ENCODE measurements at places on chromosomes 5 and 9.

DNA sequence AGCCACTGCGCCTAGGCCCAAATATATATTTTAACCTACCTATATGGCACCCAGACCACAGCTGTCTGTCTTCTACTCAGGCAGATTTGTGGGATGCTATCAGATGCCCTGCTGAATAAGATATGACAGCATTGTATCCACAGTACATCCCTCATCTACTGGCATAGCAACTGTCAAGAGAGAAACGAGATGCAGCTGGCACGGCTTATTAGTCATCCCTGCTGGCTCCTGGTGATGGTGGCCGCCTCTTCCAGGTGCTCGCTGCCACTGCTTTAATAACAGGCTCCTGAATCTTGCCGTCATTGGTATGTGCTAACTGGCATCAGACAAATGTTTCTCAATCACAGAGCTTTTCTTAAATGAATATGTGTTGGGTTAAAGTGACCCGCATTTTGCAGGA is 34.0 kb downstream of the B4GALT1 start:
- H3K4me3 ChIP-seq, result no peak overlapping the region
- H3K4me1 ChIP-seq, result peaks cover 14% of the 10 kb centered on the region
- H3K36me3 ChIP-seq, result peaks cover 54% of the 10 kb centered on the region
- no peak overlapping the region for H3K27ac ChIP-seq
- DNase-seq, result no peak
- H3K27me3 ChIP-seq, result no peaks in the 10 kb centered on the region

DNA sequence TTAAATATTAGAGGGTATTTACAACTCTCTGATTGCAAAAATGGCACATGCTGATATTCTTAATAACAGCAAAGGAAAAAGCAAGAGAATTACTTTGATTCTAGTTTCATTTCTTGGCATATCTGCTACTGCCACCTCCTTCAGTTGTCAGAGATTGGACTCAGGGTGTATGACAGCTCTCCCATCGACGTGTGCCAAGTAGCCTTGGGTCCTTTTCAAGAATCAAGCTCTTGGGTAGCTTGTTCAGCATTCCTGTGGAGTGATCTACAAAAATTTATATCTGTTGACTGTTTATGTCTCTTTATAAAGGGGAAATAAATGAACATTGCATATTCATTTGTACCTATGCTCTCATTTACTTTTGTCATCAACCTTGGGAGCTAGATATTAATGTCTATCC is 315.6 kb downstream of the PRR16 start:
- H3K36me3 ChIP-seq, result no peaks in the 10 kb centered on the region
- no peaks in the 10 kb centered on the region for H3K27me3 ChIP-seq
- no peak overlapping the region for H3K27ac ChIP-seq
- H3K4me3 ChIP-seq, result no peak overlapping the region
- H3K4me1 ChIP-seq, result no peaks in the 10 kb centered on the region

- H3K27ac ChIP-seq, result peak overlapping the region; percentile 75
- peaks cover 92% of the 10 kb centered on the region for H3K4me1 ChIP-seq
- peak overlapping the region; percentile 43 for H3K4me3 ChIP-seq
- H3K36me3 ChIP-seq, result peaks cover 48% of the 10 kb centered on the region
- no peaks in the 10 kb centered on the region for H3K27me3 ChIP-seq
- peak; percentile 74 for DNase-seq
Observed at GRCh38 chr9:114372921-114373448, 14.8 kb downstream of the AKNA start.

DNA sequence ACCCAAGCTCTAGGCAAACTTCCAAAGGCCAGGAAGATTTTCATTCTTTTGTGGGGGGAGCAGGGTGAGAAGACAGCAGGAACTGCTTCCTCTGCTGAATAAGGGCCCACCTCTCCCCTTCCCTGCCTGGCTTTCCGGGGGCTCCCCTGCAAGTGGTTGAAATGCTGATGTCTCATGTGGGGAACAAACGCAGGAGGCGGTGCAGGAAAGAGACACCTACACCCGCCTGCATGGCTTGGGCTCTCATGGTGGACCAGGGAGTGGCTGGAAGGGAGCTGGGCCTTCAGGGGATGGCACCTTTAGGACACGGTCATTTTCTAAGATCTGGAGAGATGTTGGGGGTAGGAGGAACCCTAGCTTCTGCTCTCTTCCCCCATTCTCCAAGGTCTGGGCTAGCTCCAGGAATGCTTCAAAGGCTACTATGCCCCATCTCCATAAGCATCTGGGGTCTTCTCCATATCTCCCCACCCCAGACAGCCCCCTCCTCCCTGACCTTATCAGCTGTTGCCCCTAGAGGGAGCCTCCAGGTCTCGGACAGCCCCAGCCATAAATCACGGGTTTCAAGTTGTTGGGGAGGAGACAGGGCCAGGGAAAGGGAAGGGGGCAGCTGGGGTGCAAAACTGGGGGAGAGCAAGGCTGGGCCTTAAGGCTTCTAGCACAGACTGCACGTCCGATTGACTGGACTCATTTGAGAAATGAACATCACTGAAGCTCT is 76.6 kb downstream of the PSD2 start:
- no peak for DNase-seq
- no peak overlapping the region for H3K4me3 ChIP-seq
- no peak overlapping the region for H3K27ac ChIP-seq
- H3K4me1 ChIP-seq, result no peaks in the 10 kb centered on the region
- H3K27me3 ChIP-seq, result no peaks in the 10 kb centered on the region

- no peak overlapping the region for H3K4me3 ChIP-seq
- H3K27me3 ChIP-seq, result no peaks in the 10 kb centered on the region
- no peak overlapping the region for H3K27ac ChIP-seq
- no peak for DNase-seq
- no peaks in the 10 kb centered on the region for H3K36me3 ChIP-seq
- H3K4me1 ChIP-seq, result peaks cover 14% of the 10 kb centered on the region
Observed at GRCh38 chr9:22067196-22067595, 58.1 kb upstream of the CDKN2B start.

DNA sequence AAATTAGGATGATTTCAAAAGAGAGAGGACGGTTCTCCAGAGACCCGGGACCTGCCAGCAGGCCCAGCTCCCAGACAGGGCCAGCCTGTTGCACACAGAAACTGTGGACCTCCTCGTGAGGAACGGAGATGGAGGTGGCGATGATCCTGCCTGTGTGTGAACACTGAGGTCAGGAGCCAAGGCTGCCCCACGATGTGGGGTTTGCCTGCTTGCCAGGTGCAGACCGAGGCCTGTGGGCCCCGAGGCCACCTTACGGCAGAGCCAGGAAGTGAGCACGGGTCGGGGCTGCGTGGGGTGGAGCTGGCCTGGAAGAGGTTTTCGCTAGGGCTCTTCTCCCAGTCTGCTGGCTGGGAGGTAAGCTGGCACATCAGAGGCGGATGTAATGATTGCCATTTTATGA is 4.3 kb downstream of the FAM163B start:
- no peaks in the 10 kb centered on the region for H3K36me3 ChIP-seq
- H3K4me3 ChIP-seq, result no peak overlapping the region
- no peak for DNase-seq
- H3K27me3 ChIP-seq, result peaks cover 8% of the 10 kb centered on the region
- H3K4me1 ChIP-seq, result no peaks in the 10 kb centered on the region

DNA sequence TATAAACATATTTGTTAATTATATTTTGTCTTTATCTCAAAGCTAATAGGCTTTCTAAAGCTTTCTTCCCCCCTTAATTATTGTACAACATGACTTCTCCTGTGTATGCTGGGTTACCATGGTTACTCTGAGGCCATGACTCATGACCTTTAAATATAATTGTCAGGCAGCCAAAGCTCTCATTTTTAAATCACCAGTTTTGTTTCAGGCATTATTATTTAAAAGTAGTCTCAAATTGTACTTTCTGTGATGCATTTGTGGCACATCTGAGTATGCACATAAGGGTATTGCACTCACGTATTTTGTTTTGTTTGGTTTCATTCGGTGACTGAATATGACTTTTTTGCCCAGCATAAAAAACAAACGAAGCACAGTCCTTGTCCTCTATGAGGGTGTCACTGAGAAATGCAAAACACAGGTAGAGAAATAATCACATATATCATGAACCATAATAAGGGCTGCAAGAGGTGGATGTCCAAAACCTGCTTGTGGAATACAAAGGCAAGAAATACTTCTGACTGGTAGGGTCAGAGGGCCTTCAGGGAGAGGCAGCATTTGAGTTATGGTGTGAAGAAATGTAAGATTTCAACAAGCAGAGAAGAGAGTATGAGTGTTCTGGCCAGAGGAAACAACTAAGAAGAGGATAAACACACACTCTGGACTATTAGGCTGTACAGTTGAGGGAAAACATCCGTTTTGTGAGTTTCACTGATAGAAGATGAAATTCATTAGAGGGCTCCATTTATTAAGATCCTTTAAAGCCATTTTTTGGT is 2.1 kb downstream of the CCDC192 start:
- DNase-seq, result no peak
- H3K4me1 ChIP-seq, result no peaks in the 10 kb centered on the region
- H3K36me3 ChIP-seq, result no peaks in the 10 kb centered on the region
- H3K4me3 ChIP-seq, result no peak overlapping the region
- no peak overlapping the region for H3K27ac ChIP-seq
- H3K27me3 ChIP-seq, result no peaks in the 10 kb centered on the region

- no peaks in the 10 kb centered on the region for H3K4me1 ChIP-seq
- H3K36me3 ChIP-seq, result no peaks in the 10 kb centered on the region
- no peaks in the 10 kb centered on the region for H3K27me3 ChIP-seq
- H3K4me3 ChIP-seq, result no peak overlapping the region
Observed at GRCh38 chr5:77425420-77425819, 66.7 kb downstream of the WDR41 start.

- peaks cover 9% of the 10 kb centered on the region for H3K36me3 ChIP-seq
- no peaks in the 10 kb centered on the region for H3K27me3 ChIP-seq
- no peak overlapping the region for H3K4me3 ChIP-seq
- DNase-seq, result no peak
- no peaks in the 10 kb centered on the region for H3K4me1 ChIP-seq
- no peak overlapping the region for H3K27ac ChIP-seq
Observed at GRCh38 chr9:78261403-78262001, 25.6 kb downstream of the CEP78 start.

GRCh38 chr9:92716557-92716956 is 46.6 kb upstream of the IPPK start:
- no peaks in the 10 kb centered on the region for H3K27me3 ChIP-seq
- H3K4me3 ChIP-seq, result no peak overlapping the region
- H3K36me3 ChIP-seq, result peaks cover 65% of the 10 kb centered on the region
- H3K4me1 ChIP-seq, result peaks cover 2% of the 10 kb centered on the region
- H3K27ac ChIP-seq, result no peak overlapping the region

GRCh38 chr5:172085738-172086137 is 79.3 kb upstream of the FBXW11 start:
- H3K4me3 ChIP-seq, result no peak overlapping the region
- H3K4me1 ChIP-seq, result no peaks in the 10 kb centered on the region
- peaks cover 55% of the 10 kb centered on the region for H3K36me3 ChIP-seq

DNA sequence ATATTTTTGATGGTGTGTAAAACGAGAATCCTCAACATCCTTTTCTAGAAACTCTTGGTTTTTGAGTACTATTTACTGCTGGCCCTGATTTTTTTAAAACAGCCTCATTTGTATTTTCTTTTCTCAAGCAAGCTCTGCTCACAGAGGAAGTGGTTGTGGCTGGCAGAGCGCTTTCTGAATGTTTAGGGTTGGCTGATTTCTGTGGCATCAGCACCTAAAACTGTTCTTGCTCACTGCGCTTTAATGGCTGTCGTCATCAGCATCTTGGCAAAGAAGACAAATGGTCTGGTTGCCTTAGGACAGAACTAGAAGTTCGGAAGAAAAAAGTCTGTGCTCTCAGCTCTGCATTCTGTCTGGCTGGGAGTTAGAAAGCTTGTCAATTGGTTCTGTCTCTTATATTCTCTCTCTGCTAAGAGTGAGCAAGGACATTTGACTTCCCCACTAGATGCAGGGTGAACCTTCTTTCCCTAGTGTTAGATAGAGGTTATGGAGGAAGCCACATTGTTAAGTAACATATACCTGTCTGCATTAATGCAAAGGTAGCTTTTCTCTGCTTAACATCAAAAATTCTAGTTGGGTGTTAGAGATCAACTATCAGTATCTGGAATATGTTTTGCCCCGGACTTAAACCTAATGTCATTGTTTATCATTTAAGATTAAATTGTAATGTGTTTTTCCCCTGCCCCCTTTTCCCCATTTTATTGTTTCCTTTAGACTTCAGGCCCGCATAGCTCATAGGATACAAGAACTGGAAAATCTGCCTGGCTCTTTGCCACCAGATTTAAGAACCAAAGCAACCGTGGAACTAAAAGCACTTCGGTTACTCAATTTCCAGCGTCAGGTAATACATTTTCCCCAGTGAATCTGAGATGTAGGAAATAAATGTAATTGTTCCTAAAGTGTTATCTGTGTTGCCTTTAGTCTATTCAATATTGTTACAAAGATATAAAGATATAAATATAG is 39.0 kb downstream of the SMARCA2 start:
- peak overlapping the region; percentile 73 for H3K27ac ChIP-seq
- H3K4me3 ChIP-seq, result peak overlapping the region; percentile 16
- H3K36me3 ChIP-seq, result peaks cover 30% of the 10 kb centered on the region
- DNase-seq, result peak; percentile 55

GRCh38 chr5:75009556-75010345 is 42.6 kb downstream of the GCNT4 start:
- no peaks in the 10 kb centered on the region for H3K36me3 ChIP-seq
- H3K4me1 ChIP-seq, result no peaks in the 10 kb centered on the region
- no peak overlapping the region for H3K27ac ChIP-seq
- DNase-seq, result no peak
- H3K27me3 ChIP-seq, result no peaks in the 10 kb centered on the region

DNA sequence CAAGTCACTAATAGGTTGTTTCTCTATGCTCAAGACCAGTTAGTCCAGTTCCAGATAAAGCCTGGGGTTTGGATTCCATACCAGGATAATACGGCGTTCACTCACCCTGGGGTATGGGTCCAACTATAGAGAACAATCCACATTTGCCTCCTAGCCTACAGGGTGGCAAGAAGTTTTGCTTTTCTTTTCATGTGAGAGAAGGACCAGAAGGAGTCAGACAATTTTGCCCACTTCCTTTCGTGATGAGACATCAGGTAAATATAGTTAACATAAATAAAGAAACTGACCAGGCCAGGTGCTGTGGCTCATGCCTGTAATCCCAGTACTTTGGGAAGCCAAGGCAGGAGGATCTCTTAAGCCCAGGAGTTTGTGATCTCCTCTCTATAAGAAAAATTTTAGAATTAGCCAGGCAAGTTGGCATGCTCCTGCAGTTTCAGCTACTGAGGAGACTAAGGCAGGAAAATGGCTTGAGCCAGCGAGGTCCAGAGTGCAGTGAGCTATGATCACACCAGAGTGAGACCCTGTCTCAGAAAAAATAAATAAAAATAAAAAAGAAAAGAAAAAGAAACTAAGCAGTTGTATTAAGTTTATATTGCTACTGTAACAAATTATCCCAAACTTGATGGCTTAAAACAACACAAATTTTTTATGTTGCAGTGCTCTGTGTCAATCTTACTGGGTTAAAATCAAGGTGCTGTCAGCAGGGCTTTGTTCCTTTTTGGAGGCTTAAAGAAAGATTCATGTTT is 7.5 kb upstream of the REEP5 start:
- H3K4me3 ChIP-seq, result no peak overlapping the region
- no peaks in the 10 kb centered on the region for H3K27me3 ChIP-seq
- no peak for DNase-seq
- H3K27ac ChIP-seq, result no peak overlapping the region
- H3K4me1 ChIP-seq, result peaks cover 25% of the 10 kb centered on the region
- H3K36me3 ChIP-seq, result no peaks in the 10 kb centered on the region

Data from effector memory CD4-positive, alpha-beta T cell (primary cell).